SK-N-MC (cell line): ENCODE measurements at places on chromosomes 3 and 15.
A peak's percentile ranks its signal among the peaks of the same experiment; 100 is the strongest.

DNA sequence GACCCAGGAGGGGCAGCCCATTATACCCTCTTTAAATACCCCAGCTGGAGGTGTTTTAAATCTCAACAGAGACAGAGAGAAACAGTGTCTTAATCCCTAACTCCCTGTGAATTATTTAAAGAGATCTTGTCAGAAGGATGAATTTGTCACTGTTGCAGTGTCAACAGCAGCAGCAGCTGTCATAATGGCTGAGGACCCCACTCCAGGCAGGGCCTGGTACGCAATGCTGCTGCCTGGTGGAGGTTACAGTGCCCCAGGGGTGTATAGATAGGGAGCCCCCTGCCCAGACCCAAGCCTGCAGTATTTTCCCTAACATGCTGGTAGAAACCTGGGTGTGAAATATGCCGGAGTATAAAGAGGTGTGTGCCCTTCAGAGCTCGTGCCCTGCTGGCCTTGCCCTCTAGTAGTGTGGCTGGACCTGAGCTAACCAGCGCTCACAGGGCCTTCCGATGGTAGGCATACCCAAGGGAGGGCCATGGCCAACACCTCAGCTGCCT is 143.0 kb downstream of the EPHB1 start:
- DNase-seq: no peak

- DNase-seq: no peak
Observed at GRCh38 chr3:185280572-185281365, 26.9 kb upstream of the EHHADH start.

DNA sequence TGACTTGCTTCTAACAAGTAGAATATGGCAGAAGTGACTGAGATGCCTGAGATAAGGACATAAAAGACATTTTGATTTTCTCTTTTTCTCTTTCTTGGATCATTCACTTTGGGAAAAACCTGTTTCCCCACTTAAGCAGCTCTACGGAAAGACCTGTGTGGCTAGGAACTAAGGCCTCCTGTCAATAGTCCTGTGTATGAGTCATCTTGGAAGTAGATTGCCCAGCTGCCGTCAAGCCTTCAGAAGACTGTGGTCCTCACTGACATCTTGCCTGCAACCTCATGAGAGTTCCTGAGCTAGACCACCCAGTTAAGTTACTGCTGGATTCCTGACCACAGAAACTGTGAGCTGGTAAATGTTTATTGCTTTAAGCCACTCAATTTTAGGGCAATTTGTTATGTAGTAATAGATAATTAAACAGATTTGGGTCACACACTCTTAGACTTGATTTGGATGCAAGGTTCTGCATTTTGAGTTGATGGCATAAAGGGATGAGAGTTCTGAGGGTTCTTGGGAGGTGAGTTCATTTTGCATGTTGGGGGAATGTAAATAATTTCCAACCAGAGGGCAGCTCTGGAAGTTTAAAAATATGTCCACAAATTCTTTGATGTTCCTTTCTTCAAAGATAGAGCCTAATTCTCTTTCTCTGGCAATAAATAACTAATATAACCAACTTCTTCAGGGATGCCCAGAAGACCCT is 229.2 kb downstream of the SQOR start:
- no peak for DNase-seq

GRCh38 chr3:150268426-150269391 is 139.4 kb upstream of the TSC22D2 start:
- no peak for DNase-seq

GRCh38 chr3:176583956-176584355 is 613.3 kb downstream of the TBL1XR1 start:
- DNase-seq: no peak

GRCh38 chr15:48974882-48975281 is 11.2 kb upstream of the SHC4 start:
- DNase-seq: no peak

GRCh38 chr3:114404590-114404989 is 110.8 kb downstream of the TIGIT start:
- no peak for DNase-seq

DNA sequence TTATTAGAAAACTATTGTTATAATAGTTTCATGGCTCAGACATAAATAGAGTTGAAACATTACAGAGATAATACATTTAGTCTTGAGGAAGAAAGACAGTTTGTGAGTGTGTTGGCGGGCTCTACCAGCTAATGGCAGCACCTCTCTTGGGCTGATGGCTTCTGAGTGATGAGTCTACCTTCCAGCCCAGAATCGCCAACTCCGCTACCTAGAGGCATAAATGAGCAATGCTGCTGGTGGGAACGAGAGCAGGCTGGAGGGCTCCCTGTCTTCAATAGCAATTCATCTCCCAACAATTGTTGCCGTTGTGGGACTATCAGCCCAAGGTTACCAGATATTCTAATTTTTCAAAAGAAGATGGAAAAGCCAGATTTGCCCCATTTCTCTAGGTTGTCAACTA is 388.7 kb downstream of the FOXP1 start:
- no peak for DNase-seq

GRCh38 chr3:158158969-158159368 is 49.1 kb downstream of the RSRC1 start:
- DNase-seq: no peak

- no peak for DNase-seq
Observed at GRCh38 chr3:16475766-16476165, 37.7 kb downstream of the RFTN1 start.

- DNase-seq: no peak
Observed at GRCh38 chr3:14808025-14808424, 10.7 kb upstream of the FGD5 start.

DNA sequence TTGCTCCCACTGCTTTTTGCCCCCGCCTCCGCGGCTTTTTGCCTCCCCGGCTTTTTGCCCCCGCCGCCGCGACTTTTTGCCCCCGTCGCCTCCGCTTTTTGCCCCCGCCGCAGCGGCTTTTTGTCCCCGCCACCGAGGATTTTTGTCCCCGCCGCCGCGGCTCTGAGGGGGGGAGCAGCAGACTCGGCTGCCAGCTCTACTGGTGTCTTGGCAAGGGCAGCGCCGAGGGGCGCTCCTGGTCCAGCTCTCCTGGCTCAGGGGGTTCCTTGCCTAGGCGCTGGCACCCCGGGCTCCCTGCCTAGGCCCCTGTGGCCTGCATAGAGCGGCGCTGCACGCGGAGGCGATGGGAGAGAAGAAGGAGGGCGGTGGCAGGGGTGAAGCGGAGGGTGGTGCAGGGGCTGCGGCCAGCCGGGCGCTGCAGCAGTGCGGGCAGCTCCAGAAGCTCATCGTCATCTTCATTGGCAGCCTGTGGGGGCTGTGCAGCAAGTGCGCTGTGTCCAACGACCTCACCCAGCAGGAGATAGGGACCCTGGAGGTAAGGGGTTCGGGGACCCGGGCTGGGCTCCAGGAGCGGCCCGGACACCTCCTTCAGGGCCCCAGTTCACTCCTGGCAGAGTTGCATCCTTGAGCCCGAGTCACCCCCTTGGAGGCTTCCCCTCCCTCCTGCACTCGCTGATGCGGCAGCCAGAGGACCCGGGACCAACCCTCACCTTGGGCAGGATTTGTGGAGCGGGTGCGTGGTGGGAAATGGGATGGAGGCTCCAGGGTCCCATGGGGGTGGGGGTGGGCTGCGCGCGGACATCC is 642.4 kb downstream of the GOLGA6L6 start:
- DNase-seq: no peak

DNA sequence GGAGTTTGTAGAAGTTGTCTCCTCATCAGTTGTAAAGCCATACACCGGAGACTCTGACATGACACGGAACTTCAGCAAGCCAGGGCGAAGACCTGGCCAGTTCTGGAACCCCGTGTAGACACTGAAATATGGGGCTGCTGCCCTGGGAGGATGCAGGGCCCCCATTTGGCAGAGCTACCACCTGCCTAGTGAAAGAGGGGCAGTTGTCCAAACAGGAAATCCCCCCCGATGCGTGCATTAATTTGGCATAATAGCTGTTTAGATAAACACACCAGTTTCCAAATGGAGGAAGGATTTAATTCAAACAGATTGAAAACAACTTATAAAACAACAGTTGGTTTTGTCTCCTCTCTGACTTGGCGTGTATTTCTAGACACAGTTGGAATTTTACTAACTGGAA is 357.2 kb downstream of the GABRG3 start:
- no peak for DNase-seq

GRCh38 chr3:165874663-165875489 is 37.7 kb upstream of the BCHE start:
- DNase-seq: no peak

DNA sequence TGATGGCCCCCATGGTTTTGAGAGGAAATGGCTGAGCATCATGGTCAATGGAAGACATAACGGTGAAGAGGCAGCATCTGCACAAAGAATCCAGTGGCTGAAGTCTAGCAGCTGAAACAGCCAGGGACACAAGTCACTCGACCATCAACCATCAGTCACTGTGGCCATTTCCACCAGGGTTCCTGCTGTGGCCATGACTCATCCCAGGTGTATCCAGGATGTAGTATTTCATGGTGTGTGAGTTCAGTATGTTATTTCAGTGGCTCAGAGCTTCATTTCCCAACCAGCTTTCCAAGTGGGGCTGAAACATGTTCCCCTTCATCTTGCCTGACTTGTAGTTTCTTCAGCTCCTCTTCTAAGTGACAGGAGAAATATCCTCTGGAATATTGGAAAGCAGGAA is 47.8 kb upstream of the WNT5A start:
- DNase-seq: no peak

- no peak for DNase-seq
Observed at GRCh38 chr15:87973501-87974215, 282.9 kb downstream of the NTRK3 start.

GRCh38 chr3:56904552-56905215 is 102.9 kb upstream of the ARHGEF3 start:
- no peak for DNase-seq

DNA sequence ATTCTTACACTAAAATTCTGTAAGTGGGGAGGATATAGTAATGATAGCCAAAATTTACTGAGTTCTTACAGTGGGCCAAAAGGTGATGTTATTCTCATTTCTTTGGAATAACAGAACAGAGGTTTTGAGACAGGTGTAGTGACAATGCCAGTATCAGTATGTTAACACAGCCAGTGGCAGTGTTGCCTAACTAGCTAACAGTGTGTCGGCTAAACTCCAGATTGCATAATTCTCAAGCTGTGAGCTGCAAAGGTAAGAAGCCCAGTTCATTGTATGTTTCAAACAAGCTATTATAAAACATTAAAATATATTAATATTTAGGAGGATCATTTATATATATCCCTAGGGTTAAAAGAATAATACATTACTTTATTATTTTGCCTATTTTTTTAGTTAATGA is 920 bp downstream of the SLC15A2 start:
- no peak for DNase-seq

- no peak for DNase-seq
Observed at GRCh38 chr15:94476686-94477085, 245.3 kb downstream of the MCTP2 start.

- no peak for DNase-seq
Observed at GRCh38 chr15:33104212-33104611, 90.3 kb downstream of the FMN1 start.

- peak; percentile 45 for DNase-seq
Observed at GRCh38 chr3:149235599-149236424, 14.2 kb upstream of the CP start.

- DNase-seq: no peak
Observed at GRCh38 chr3:50314342-50314741, 8.2 kb downstream of the HYAL2 start.

- peak; percentile 82 for DNase-seq
Observed at GRCh38 chr3:41681479-41681878, 280.4 kb downstream of the ULK4 start.

DNA sequence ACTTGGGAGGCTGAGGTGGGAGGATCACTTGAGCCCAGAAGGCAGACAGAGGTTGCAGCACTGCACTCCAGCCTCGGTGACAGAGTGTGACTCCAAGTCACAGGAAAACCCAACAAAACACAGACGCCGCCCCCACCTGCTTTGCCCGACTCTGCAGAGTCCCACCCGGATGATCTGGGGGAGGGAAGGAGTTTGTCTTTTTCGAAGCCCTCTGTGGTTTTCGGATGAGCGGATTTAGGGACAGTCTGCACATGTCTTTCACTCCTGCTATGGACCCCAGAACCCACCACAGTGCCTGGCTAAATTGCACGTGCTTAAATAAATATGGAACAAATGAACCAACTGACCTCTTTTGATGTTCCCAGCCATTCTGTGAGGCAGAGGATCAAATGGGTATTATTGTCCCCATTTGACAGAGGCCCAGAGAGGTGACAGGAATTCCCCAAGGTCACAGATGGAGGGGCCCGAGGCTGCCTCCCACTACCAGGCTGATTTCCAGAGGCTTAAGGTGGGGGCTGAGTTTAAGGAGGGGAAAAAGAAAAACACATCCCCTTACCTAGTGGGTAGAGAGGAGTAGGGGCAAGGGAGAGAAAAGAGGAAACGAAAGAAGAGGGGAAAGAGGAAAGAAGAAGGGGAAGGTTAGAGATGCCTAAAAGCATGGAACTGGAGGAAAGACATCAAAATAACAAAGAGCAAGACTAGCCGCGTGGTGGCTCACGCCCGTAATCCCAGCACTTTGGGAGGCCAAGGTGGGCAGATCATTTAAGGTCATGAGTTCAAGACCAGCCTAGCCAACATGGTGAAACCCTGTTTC is 59.4 kb upstream of the TFRC start:
- no peak for DNase-seq

DNA sequence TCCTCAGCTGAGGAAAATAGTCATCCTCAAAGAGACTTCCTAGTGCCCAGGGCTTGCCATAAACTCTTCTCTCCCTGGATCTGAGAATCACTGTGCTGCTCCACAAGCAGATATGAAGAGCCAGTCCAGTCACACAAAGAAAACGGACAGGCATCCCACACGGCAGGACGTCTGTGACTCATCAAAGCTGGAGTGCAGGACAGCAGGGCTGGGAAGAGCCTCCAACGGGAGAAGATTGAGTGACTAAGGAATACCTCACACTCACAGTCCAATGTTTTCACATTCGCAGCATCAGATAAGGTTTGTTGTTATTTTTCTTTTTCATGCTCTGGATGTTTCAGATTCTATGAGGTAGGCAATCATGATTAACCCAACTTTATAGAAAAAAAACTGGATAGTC is 57.8 kb downstream of the NEK10 start:
- no peak for DNase-seq

DNA sequence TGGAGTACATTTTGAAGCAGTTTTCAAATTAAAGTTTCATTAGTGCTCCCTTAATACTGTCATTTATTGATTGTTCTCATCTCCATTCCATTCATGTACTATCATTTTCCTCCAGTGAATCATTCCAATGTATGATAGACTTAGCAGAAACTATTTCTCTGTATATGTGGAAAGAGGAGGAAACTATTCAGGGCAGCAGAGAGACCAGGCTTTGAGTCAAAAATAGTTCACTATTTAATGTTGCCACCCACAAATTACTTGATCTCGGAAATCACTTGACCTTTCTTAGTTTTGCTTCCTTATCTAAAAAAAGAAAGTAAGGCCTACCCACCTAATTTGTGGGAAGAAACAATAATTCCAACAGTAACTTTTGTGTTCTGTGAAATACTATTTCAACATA is 610.5 kb upstream of the ZNF385D start:
- DNase-seq: no peak

GRCh38 chr15:67735896-67736295 is 89.4 kb upstream of the SKOR1 start:
- no peak for DNase-seq

- no peak for DNase-seq
Observed at GRCh38 chr3:138726946-138727730, 107.6 kb downstream of the PIK3CB start.
